A549 treated with Mapracorat at 1 μM for 4 hours (cell line): ENCODE measurements at places on chromosomes 16 and 17. TPM values are rescaled to one million over a fixed set of nuclear protein-coding genes. Genes with fewer than 3 reads are reported as not detected.

The IRX6 gene
- total RNA-seq: not detected in 5 replicates

The TNFRSF13B gene
- not detected in 5 replicates for total RNA-seq

The ITGAL gene
- total RNA-seq: 0.03 to 0.21 TPM in 2 of 5 replicates, not detected in the others

The PRSS21 gene
- total RNA-seq: 0.14 to 0.34 TPM (median 0.28 TPM) in 3 of 5 replicates, not detected in the others

The MYL4 gene
- 0.29 to 0.39 TPM (median 0.31 TPM) in 4 of 5 replicates, not detected in the other for total RNA-seq

The TAC4 gene
- total RNA-seq: not detected in 5 replicates

The SLC6A2 gene
- total RNA-seq: 0.07 to 0.09 TPM in 2 of 5 replicates, not detected in the others

The AIPL1 gene
- not detected in 5 replicates for total RNA-seq

The MEIOB gene
- 1.1 to 1.9 TPM (median 1.4 TPM) in 5 replicates for total RNA-seq
